ENCODE measurements at places on chromosomes 3 and 15.

DNA sequence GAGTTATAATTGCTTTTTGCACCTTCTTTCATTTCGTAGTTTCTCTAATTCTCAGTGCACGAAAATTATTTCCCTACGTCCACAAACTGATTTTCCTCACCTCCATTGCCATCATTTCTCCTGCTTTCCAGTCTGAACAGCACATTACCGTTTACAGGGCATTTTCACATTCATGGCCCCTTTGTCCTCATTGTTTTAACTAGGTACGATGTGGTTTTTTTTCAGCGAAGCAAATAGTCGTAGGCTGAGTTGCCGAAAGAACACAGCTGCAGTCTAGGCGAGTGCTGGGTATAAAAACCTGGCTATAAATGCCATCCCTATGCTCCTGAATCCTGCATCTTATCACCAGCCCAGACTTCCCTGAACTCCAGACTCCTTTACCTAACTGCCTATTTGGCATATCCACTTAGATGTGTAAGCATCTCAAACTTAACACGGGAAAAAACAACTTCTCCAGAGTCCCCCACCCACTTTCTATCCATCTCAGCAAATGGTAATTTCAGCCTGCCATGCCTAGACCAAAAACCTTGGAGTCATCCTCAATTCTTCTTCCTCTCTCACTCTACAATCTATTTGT is 691 bp upstream of the FSIP1 start:
- peak; percentile 24 for DNase-seq

DNA sequence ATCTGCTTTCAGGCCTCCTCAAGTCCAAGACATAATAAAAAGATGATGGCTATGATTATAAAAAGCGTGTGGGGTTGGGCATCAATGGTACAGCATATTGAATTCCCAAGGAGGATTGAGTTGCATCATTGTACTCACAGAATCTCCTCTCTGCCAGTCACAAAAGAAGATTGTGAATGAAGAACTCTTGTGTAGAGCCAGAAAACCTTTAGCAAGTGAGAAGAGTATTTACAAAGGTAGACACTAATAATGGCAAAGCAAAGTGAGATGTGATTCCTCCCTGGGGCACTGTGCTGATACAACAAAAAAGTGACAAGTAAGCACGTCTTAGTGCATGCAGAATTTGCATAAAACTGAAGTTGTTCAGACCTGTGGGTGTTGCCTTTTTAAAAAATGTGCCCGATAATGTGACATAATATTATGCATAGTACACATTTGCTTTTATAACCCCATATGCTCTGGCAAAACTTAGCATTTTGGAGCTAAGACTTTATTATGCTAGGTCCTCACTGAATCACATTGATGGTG is 291.2 kb upstream of the TBC1D5 start:
- no peak for DNase-seq

GRCh38 chr3:125591116-125591760 is 4.1 kb downstream of the OSBPL11 start:
- no peak for DNase-seq

DNA sequence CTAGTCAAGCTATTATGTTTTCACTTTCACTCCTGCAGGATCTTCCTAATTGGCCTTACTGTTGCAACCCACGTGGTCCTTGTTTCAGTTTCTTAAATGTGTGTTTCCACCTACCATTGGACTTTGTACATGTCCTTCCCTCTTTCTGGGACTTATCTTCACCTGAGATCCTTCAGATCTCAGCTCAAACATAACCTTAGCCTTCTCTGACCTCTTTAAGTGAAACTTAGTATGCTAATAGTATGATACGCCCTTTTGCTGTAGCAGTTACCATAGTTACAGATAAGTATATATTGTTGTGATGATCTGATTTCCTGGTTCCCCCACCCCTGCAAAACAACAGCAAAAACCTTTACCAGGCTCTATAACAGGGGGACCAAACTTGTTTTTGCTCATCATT is 35.2 kb downstream of the U2SURP start:
- DNase-seq, result peak; percentile 47

- DNase-seq, result no peak
Measured at GRCh38 chr3:125359700-125360099, 15.4 kb downstream of the ZNF148 start.

DNA sequence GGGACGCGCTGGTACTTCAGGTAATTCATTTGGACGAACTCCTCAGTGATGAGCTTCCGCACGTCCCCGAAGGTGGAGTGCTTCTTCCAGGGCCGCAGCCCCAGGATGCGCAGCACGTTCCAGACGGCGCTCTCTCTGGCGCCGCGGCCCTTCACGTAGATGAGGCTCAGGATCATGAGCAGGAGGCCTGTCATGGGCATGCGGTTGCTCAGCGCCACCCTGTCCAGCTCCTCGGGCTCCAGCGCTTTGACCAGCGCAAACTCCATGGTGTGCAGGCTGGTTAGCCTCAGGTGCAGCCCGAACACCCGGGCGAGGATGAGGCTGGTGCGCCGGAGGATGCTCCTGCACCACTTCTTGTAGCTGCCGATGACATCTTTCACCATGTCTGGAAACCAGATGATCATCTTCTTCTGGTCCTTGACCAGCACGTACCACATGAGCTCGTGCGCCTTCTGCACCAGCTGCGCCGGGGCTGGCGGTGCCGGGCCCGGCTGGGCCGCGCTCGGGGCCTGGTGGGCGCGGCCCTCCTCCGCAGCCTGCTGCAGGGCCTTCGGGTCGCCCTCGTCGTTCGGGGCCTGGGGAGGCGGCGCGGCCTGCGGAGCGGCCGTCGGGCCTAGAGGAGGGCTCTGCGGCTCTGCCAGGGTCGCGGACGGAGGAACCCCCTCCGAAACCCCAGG is 501 bp downstream of the NDN start:
- DNase-seq, result no peak

DNA sequence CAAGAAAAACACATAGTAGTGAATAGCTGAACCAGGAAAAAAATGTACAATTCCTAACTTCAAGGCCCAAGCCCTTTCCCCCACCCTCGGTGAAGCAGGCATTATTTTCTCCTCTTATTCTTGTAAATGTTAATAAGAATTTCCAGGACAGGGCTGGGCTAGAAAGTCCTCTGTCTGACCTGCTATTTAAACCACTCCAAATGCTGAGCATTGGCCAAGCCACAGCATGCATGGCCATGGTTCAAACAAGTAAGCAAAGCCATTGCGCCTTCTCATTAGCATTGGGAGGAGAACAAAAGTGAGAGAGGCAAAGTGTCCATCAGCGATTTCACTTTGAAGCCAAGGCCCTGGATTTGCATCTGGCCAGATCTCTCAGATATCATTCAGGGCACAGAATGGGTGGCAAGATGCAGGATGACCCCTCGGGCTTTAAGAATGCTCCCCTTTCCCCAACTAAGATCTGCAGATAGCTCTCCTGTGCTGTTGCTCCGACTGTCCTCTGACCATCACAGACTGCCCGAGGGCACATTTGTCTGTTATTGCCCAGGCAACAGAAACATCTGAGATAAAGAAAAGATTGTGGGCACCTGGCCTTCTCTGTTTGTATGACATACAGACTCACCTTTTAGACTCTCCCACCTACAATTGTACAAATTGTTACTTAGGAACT is 46.3 kb downstream of the CEMIP start:
- no peak for DNase-seq

DNA sequence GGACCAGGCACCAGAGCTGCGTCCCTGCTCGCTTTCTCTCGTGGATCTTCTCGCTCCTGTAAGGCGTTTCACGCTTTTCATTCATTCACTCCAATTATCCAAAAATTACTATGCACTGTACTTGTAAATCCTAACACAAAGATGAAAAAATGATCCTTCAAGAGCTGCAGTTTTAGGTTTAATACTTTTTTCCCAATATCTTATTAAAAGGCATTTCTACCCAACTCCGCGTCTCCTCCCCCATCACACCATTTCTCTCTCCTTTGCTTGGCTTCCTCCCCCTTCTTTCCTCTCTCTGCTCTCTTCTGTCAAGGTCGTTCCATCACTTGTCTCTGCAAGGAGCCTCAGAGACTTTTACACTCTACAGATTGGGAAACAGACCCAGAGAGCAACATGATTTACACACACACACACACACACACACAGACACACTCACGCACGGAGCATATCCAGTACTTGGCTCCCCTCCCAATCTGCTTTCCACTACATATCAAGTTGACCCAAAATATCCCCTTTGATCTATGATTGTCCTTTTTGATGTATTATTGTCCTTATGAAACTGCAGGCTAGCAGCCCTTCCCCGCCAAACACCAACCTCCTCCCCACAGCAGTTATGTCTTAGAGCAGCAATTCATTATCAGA is 479 bp upstream of the CLDN1 start:
- no peak for DNase-seq

- DNase-seq, result no peak
Measured at GRCh38 chr3:143241481-143241951, 121.9 kb downstream of the CHST2 start.

- no peak for DNase-seq
Measured at GRCh38 chr3:177538048-177538749, 340.9 kb upstream of the TBL1XR1 start.

DNA sequence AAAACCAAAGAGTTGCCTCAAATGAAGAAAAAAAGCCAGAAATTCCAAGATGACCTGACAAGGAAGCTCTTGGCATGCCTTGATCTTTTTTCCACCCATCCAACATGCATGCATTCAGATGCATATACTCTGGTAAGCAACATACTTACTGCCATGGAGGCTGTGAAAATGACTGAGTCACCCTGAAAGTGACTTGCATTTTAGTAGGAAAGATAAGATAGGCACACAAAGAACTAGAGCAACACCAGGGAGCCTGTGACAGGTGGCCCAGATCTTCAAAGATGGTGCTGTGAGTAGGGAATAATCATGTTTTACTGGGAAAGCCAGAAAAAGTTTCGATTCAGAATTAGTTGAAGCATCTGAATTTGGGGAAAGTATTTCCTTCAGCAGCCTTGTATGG is 185.1 kb upstream of the SLCO3A1 start:
- no peak for DNase-seq

GRCh38 chr15:39029741-39030140 is 465.1 kb upstream of the RASGRP1 start:
- no peak for DNase-seq

- no peak for DNase-seq
Measured at GRCh38 chr3:53114412-53115074, 15.7 kb downstream of the RFT1 start.

DNA sequence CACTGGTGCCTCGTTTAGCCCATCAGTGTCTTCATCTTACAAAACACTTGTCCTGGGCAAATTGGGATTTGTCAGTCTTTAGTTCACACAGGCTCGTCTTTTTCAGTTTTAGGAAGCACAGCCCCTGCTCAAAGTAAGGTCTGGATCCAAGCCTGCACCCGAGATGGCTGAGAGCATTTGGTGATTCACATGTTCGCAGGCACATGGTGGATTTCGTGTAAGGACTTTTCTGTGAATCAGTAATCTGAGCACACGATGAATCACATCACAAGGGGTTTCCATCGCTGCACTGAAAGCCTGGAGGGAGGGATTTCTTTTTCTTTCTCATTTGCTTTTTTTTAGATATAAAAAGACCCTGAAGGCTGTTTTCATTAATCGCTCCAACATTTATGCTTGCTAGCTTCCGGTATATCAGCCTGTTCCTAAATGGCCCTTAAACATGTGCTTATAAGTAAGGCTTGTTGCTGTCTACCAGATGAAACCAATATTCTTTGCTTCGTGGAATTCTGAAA is 435.6 kb upstream of the ATP10A start:
- DNase-seq, result no peak

- peak; percentile 24 for DNase-seq
Measured at GRCh38 chr3:8663177-8664061, 18.8 kb upstream of the SSUH2 start.
